Upper lobe of left lung (tissue), 6 donors: ENCODE measurements at places on chromosomes 2 and 18.

DNA sequence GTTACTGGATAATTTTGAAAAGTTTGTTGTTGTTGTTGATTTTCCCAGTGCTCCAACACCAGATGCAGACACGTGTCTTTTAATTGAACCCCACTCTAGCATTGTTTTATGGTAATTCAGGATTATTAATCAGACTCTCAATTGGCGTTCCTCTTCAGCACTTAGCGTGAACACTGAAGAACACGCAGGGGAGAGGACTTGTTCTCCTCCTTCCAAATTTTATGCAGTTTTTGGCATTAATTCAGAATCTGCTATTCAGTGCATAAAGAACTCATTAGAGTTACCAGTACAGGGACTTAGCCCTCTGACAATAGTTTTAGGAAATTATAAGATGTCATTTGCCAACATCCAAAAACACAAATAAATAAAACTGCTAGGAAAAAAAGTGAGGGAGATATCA lies 75.5 kb downstream of the SNTG2 start:
- DNase-seq: no peak

GRCh38 chr2:127659408-127660290 lies 13.7 kb downstream of the GPR17 start:
- peak; percentile 69 for DNase-seq

DNA sequence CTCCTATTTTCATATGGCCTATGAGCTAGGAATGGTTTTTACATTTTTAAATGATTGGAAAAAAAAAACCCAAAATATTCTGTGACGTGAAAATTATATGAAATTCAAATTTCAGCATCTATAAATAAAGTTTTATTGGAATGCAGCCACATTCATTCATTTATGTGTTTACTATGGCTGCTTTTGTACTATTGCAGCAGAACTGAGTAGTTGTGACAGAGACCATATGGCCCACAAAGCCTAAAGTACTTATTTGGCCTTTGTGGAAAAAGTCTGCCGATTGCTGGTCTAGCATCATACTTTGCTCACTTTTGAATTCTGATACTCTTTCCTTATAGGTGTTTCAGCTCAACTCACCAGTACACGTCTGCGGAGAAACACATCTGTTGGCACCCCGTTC lies 39.0 kb downstream of the MYO3B start:
- no peak for DNase-seq

DNA sequence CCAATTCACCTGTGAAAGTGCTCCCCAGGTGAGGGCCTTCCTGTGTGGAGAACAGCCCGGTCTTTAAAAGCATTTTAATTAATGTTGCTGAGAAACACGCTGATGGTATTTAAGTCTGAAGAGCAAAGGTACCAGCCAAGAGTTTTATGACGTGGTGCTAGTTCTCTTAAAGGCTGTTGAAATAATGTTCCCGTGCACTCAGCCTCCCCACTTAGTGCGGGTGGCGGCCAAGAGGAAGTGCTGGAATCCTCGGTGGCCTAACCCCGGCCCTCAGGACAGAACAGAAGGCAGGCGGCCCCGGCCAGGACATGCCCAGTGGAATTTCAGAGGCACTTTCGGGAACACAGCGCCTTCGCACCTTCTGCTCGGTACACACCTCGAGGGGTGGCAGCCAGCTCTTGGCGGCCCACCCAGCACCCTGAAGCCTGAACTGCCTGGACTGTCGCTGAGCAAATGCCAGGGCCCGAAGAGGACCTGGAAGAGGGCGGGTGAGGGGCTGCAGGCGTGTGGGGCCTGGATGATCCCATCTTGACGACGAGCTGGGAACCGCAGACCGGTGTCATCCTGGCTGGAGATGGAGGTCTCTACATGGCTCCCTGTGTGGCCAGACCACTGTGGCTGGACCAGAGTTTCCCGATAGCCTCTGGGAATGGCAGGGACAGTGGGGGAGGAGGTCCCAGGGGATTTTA lies 142.9 kb downstream of the ASB1 start:
- peak; percentile 94 for DNase-seq

DNA sequence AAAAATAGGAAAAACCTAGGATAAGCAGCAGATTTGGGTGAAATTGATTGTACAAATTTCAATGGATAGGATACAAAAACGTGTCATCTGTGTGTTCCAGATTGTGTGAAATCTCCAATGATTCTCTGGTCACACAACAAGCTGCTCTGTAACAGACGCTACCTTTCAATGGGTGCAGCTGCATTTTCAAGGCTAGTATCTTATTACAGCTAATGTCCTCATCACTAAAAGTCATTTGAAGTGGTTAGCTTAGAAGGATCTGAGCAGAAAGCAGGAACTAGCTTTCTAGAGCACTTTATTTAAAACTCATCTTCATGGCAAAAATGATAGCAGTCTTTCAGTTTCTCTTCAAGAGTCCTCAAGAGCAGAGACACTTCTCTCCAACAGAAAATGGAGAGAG lies 364.6 kb downstream of the LRP1B start:
- DNase-seq: no peak

DNA sequence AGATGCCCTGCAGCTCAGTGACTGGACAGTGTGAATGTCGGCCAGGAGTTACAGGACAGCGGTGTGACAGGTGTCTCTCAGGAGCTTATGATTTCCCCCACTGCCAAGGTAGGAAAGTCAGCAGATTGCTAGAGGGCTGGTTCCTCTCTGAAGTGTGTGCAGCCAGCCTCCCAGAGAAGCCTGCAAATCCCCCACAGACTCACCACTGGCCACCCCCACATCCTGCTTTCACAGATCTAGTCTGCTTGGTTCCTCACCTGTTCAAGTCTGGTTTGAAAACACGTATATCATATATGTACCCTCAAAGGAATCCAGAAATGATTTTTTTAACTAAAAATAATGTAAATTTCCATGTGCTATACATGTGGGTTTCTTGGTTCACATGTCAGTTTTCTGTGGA lies 121.1 kb downstream of the LAMA3 start:
- no peak for DNase-seq
